Mucosa of descending colon (tissue), 3 donors: ENCODE measurements at places on chromosomes 2 and 18. TPM values are rescaled to one million over a fixed set of nuclear protein-coding genes. Genes with fewer than 3 reads are reported as not detected.

Gene TNS1
- 43.8 TPM for total RNA-seq

Gene FBXO41
- total RNA-seq = 4.8 TPM

Gene CRYGD
- not detected for total RNA-seq

Gene WNT6
- total RNA-seq = 5.7 TPM

Gene IL37
- total RNA-seq = not detected

Gene GRHL1
- total RNA-seq = 1.9 TPM

Gene RAB6C
- not detected for total RNA-seq

Gene KCNG2
- not detected for total RNA-seq

Gene PLCL1
- 2.0 TPM for total RNA-seq

Gene GAREM2
- total RNA-seq = 6.7 TPM

Gene IL1RL1
- total RNA-seq = 5.9 TPM

Gene TAF4B
- 3.4 TPM for total RNA-seq

Gene DLGAP1
- 6.8 TPM for total RNA-seq

Gene PTPRN
- 1.0 TPM for total RNA-seq

Gene SDC1
- 162 TPM for total RNA-seq
